Stomach (tissue), 19 donors: ENCODE measurements at places on chromosomes 1 and 21.

DNA sequence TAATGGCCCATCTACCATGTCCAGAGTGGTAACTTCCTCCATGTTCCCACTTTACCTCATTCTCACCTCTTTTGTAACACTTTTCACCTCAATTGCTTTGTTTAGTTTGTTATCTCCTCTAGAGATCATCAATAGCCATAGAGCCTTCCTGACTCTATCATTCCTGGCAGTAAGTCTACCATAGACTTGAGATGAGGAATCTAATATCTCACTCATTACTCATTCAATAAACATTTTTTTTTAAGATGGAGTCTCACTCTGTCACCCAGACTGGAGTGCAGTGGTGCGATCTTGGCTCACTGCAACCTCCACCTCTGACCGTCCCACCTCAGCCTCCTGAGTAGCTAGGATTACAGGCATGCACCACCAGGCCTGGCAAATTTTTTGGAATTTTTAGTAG, 7.1 kb downstream of the NMNAT2 start:
- no peak for DNase-seq

DNA sequence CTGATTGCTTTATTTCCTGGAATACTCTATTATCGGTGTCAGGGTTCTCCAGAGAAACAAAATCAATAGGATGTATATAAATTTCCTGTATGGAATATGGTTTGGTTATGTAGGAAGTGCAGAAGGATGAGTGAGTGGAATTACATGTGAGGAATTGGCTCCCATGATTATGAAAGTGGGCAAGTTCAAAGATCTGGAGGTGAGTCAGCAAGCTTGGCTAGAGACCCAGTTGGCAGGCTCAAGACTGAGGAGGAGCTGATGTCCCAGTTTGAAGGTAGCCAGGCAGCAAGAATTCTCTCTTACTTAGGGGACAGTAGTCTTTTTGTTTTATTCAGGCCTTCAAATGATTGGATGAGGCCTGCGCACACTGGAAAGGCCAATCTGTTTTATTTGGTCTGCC, 57.5 kb downstream of the MAP3K7CL start:
- DNase-seq, result no peak

- no peak for DNase-seq
Observed at GRCh38 chr1:165595246-165595938, 35.6 kb upstream of the MGST3 start.

DNA sequence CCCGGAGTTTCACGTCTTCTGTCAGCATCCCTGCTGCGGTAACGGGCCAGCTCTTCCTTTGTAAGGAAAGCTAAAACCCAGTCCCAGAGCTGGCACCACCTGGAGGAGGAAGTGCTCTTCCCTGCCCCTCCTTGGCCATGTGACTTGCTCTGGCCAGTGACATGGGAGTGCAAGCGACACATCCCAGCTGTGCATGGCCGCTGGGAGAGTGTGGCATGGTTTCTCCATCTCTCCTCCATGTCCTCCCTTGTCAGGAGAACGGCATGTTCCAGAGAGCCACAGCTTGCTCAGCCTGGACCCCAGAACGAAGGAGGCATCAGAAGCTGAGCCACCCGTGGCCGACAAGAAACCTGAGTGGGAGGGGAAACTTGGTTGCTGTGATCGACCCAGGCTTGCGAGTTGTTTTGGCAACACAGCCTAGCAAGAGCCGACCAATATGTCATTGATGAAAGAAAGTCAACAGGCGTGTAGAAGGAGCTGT, 2.7 kb upstream of the PRXL2B start:
- DNase-seq, result no peak
